Stimulated activated CD4-positive, alpha-beta T cell treated with anti-CD3 and anti-CD28 coated beads, Interleukin-1b, Interleukin-23, amount 100 ng/mL, for 4 hours (primary cell): ENCODE measurements at places on chromosomes 12 and 14.

DNA sequence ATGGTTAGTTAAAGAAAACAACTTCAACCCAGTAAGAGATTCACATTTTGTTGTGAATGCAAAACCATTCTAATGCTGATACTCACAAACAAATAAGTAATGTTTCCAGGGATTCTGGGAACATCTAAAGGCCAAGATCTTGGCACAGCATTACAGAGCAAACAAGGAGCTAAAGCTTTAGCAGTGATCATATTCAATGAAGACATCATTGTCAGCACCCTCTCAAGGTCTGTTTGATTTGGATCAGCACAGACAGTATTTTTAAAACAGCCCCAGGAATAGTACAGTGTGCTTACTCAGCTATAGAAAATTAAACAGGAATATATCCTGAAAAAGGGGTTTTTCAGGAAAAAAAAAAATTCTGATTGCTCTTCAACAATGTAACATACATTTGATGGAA is 71.4 kb downstream of the TMEM260 start:
- no peak for DNase-seq

DNA sequence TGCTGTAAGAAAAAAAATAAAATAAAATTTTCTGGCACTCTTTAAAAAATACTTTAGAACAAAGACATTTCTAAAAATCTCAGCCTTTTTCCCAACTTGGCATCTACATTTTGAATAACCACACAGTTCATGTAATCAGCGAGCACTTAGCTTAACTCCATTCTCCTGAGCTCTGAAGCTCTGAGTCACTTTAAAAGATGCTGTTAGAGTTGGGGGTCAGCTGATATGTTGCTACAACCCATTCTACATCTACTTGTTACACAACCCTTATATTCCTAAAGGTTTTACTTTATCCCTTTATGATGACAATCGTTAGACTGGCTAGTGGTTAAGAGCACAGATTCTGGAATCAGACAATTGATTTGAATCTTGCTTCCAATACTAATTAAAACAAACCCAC is 48.3 kb downstream of the SLC41A2 start:
- no peak for DNase-seq

DNA sequence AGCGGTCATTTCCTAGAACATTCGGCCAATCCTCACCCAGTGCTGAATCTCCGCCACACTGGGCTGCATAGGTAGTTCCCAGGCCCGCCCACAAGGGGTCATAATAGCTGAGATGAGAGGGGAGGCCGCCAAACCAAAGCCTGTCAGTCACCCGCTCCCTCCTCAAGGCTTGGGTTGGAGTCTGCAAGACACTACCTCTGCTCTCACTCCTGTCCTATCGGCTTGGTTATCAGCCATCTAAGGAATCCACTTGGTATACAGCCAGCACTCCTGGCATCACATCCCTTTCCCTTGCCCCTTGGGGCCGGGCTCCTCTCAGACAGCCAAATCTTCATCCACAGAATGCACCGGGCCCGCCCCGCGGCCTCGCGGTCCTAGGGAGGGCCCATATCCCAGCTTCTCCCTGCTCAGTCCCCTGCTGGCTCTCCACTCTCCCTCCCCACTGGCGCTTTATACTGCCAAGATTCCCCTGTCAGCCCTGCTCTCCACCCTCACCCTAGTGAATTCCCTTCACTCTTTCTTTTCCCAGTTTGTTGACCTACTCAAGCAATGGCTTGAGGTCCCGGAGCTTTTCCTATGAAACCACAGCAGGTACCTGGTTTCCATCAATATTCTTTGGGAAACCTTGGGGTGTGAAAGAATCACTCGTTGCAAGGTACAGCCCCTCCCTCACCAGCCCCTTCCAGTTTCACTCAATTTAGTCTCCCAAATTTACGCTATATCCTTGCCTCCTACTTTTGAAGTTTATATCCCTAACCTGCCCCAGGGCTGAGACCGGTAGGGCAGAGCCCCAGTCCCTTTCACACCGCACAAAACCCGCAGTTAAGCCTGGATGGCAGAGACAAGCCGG is 1.4 kb downstream of the IFFO1 start:
- peak; percentile 52 for DNase-seq

DNA sequence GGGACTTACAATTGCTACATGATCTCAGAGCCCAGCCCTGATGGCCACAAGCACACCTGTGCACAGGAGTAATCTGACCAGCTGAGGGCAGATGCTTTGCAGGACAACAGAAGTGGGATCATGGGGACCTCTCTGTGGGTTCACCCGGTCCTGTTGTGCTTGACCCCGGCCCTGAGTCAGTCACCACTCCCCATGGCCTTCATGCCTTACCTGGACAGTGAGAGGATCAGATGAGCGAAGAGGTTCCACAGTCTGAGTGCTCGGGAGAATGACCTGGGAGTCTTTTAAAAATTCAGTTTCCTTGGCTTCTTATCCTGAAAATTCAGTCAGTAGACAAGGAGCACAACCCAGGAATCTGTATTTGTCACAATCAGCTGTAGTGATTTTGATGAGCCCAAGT is 88.1 kb downstream of the NTF3 start:
- DNase-seq, result no peak

DNA sequence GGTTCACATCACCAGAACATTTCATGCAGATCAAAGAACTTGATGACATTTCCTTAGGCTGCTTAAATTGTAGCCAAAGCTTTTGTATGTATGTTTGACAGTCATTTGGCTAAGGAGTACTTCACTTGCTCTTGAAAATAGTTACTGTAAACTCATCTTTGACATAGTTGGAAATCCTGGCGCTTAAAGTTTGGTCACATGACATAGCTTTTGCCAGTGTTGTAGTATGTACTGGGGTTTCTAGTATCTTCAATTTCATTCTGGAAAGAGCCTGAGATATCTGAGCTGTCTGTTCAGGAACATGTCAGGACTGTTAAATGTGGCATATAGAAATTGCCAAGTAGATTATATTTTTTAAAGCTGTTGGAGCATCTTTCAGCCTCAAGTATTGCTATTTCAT is 55.7 kb downstream of the WDR20 start:
- DNase-seq, result no peak

DNA sequence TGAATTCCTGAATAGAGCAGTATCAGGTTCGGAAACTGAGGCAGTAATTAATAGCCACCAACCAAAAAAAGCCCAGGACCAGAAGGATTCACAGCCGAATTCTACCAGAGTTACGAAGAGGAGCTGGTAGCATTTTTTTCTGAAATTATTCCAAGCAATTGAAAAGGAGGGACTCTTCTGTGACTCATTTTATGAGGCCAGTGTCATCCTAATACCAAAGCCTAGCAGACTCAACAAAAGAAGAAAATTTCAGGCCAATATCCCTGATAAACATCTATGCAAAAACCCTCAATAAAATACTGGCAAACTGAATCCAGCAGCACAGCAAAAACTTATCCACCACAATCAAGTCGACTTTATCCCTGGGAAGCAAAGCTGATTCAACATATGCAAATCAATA is 202.3 kb upstream of the SLC16A7 start:
- DNase-seq, result no peak

GRCh38 chr14:50929506-50929905 is 14.8 kb downstream of the PYGL start:
- DNase-seq, result no peak

DNA sequence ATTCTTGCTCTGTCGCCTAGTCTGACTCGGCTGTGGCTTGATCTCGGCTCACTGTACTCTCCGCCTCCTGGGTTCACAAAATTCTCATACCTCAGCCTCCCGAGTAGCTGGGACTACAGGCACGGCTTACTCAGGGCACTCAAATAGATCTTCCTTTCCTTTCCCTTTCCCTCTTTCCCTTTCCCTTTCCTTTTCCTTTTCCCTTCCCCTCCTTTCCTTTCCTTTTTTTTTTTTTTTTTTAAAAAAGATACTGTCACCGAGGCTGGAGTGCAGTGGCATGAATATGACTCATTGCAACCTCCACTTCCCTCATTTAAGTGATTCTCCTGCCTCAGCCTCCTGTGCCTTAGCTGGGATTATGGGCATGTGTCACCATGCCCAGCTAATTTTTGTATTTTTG is 86.0 kb downstream of the AEBP2 start:
- no peak for DNase-seq

- DNase-seq, result no peak
Measured at GRCh38 chr12:81539279-81539678, 219.9 kb downstream of the PPFIA2 start.

GRCh38 chr14:55271572-55272298 is 514 bp downstream of the FBXO34 start:
- peak; percentile 16 for DNase-seq

DNA sequence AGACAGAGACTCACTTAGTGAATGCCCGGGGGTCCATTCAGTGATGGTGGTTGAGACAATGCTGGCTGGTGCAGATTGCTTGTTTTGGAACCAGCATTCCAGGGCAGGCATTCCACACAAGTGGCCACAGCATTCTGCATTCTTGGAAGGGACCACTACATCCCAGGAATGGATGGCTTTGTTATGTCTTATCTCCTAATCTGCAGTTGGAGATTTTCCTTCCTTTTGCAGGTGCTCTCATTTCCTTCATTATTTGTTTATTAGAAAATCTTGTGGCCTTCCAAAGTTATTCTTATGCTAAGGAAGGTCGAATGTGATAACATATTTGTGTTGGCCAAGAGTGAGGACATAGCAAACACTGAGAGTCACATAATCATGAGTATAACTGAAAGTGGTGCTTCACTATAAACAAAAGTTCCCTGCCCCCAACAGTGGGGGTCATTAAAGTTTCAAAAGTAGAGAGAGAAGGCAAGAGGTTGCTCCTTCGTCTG is 66.0 kb downstream of the BMP4 start:
- DNase-seq, result no peak

GRCh38 chr12:72677846-72678245 is 405.7 kb downstream of the TRHDE start:
- no peak for DNase-seq

GRCh38 chr12:64792128-64792527 is 32.3 kb upstream of the TBC1D30 start:
- no peak for DNase-seq
